DMS153 (cell line): ENCODE measurements at places on chromosomes 3 and 15.

- no peak for DNase-seq
Observed at GRCh38 chr15:36414670-36415069, 164.8 kb upstream of the CDIN1 start.

DNA sequence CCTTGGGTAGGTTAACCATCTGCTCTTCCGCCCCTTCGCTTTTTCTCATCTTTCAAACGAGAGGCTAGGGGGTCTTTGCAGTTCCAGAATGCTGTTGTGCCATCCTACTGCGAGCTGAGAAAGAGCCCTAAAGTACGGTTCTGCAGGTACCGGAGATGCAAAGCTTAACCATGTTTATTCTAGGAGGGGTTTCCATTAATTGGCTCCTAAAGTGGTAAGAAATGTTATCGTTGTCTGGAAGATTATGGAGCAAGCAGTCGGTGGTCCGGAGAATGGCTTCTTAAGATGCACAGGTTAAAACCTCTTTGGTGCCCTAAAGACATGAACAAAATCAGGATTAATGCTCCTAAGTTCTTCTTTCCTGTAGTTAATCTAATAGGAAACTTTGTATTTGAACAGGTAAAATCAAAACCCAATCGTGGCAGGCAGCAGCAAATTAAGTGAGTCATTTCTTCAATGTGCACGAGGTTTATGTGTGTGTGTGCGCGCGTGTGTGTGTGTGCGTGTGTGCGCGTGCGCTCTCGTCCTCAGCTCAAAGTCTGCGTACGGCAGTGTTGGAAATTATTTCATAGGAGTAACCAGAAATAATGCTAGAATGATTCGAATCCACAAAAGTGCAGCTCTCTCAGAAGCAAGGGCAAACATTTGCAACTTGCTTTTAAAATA lies 772 bp downstream of the FAM81A start:
- DNase-seq, result no peak

GRCh38 chr3:14539742-14540491 lies at the start of gene GRIP2:
GRIP2 (minus strand) TSS chr3:14540342; CDS start chr3:14540308, 34 bp downstream.
- no peak for DNase-seq

- no peak for DNase-seq
Observed at GRCh38 chr15:74370471-74370870, 3.0 kb upstream of the CYP11A1 start.

GRCh38 chr3:64975147-64975546 lies 287.3 kb upstream of the ADAMTS9 start:
- no peak for DNase-seq

DNA sequence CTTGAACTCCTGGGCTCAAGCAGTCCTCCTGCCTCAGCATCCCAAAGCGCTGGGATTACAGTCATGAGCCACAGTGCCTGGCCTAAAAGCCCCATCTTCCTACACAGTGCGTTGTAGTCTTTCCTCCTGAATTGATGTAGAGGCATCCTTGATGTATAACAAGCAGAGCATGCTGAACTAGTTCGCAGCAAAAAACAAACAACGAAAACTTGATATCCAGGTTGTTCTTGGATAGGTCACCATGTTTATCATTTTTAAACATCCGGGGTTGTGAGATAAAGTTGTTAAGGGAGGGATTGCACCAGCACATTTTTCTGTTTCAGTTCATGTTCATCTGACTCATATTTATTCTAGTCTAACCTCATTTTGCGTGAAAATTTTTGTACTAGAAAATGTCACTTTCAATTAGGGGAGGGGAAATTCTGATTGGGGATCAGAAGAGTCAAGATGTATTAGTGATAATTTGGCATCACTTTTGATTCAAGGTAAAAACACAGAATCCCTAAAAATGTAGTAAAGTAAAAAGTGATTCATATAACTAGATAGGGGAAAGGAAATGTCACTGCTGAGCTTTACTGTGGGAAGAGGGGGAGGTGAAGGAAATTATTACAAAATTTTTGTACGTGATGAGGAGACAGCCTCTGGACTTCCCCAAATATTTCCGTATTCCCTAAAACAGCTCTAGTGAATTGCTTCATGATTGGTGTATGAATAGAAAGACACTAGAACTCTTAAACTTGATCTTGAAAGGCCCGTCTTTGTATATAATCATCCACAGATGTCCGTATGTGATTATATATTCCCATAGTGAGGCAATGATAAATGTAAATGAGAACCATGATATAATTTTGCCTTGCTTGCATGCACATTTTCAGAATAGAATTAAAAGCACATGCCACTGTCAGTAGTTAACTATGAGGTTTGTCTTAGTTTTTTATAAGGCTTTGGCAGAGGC lies 22.9 kb downstream of the RAB8B start:
- DNase-seq, result no peak
